ENCODE measurements at places on chromosomes 16 and 17.

DNA sequence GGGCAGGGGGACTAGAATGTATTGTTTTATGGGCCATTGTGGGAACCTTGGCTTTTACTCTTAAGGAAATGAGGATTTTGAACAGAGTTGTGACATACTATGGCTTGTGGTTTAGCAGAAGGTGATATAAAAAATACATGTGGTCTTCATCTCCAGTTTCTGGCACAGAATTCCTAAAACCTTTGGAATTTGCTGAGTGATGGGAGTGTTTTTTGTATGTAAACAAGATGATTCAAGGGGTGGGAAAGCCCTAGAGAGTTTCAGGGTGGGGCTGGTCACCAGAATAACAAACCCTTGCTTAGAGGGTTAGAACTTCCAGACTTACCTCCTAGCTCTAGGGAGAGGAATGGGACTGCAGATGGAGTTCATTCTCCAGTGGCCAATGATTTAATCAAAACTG is 316.1 kb downstream of the PHKB start:
- DNase-seq = peak; percentile 37

DNA sequence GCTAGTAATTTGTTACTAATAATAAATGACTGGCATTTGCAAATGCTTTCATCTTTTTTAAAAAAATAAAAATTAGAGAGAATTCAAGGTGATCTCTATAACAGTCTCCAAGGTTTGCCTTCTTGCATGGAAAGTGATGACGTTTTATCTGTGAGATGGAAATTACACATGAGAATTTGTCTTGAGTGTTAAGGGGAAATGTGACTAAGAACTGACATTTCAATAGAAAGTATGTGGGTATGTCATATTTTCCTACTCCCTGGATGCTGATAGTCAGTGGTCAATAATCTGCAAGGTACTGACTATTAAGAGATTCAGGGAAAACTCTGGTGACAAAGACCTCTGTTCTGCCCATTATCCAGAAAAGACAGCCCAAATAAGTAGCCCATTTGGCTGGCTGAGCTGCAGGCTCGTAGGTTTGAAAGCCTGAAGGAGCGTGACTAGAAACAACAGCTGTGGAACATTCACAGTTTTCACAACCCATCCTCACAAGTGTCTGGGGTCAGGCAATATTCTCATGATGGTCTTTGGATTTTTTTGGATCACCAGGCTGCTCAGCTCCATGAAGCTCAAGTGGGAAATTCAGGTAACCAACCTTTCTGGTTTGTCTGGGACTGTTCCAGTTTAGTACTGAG is 49.7 kb upstream of the WSCD1 start:
- DNase-seq = no peak

GRCh38 chr16:55498101-55498500 is 10.8 kb upstream of the LPCAT2 start:
- DNase-seq = no peak

DNA sequence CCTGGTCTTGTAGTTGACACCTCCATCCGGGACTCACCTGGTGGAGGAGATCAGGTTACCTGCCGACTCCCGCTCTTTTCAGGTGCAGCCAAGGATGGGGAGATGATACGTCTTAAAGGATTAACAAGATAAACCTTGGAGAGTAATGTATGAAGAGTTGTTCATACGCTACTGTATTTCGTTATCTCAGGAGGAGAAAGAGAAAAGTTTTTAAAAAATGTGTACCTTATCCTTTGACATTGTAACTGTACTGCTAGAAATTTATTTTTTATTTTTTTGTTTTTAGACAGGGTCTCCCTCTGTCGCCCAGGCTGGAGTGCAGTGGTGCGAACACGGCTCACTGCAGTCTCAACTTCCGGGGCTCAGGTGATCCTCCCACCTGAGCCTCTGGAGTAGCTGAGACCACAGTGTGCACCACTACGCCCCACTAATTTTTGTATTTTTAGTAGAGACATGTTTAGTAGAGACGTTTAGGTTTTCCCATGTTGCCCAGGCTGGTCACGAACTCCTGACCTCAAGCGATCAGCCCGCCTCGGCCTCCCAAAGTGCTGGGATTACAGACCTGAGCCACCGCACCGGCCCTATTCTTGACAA is 764 bp upstream of the SMURF2 start:
- no peak for DNase-seq

GRCh38 chr17:56186222-56186786 is 33.0 kb downstream of the ANKFN1 start:
- DNase-seq = peak; percentile 96

GRCh38 chr16:53668869-53669268 is 34.8 kb downstream of the RPGRIP1L start:
- no peak for DNase-seq

GRCh38 chr16:13517841-13518240 is 402.1 kb upstream of the ERCC4 start:
- no peak for DNase-seq

GRCh38 chr17:16930571-16931317 is 41.2 kb downstream of the TNFRSF13B start:
- no peak for DNase-seq

- no peak for DNase-seq
Measured at GRCh38 chr17:82291582-82292250, 18.2 kb upstream of the CSNK1D start.

GRCh38 chr17:55116440-55116914 is 147.9 kb downstream of the STXBP4 start:
- no peak for DNase-seq

DNA sequence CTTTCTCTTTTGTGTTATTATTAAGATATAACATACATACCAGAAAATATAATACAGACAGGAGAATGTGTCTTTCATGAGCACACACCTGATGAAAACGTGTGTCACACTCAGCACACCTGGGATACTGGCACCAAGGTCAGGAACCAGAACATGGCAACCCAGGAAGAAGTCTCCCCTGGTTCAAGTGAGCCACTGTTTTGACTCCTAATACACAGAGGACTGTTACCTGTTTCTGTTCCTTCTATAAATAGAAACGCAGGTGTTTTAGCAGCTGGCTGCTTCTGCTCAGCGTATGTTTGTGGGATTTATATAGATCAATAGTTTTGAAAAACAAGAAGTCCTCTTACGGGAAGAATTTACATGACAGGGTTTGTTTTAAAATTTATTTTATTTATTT is 3.5 kb downstream of the SEC14L1 start:
- DNase-seq = no peak

DNA sequence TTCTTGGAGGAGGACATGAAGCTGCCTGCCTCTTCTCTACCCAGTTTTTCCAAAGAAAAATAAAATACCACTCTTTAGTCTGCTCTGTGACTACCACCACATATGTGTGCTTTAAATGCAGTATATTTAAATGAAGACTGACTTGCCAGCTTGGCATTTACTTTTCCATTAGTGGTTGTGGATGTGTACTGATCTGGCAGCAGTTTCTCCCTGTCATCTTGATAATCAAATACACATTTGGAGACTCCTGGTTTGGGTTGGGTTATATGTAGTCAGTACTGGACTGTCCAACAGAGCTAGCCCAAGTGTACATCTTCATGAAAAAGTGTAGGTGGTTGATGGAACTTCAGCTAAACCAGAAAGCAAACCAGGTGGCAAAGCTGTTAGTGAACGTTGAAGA is 19.9 kb downstream of the COX10 start:
- DNase-seq = peak; percentile 50

DNA sequence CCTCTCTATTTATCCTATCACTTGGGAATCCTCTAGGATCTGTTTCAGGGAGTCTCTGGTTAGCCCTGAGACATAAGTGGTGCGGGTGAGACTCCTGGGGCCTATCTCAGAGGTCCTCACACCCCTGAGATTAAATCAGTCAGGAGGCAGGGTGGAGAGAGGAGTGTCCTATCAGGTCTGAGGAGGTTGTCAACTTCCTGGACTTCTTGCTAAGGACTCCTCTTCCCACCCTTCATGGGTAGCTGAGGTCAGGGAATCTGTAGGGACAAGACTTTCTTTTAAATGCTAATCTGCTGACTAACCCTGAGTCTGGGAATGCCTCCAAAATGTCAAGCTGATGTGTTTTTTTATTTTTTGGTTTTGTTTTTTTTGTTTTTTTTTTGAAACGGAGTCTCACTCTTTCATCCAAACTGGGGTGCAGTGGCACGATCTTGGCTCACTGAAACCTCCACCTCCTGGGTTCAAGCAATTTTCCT is 6.6 kb upstream of the ARMC5 start:
- peak; percentile 97 for DNase-seq

DNA sequence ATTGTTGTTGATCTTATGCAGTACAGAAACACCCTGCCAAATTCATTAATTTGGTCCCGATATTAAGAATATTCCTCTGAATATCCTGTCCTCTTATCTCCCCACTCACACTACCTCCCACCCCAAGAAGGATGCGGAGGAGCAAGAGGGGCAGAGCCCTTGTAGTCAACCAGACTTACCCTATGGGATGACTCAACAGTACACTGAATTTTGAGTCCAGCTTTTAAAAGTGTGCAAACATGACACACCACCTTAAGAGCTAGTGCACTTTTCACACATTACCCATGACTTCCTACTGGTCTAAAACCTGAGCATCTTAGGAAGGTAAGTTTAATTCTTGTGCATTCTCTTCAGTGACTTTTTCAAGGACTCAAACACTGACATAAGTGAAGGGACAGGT is 9.5 kb downstream of the USP22 start:
- DNase-seq = peak; percentile 25

- DNase-seq = no peak
Measured at GRCh38 chr17:66829883-66830282, 5.0 kb upstream of the CACNG5 start.

GRCh38 chr16:21250072-21250923 is 16.8 kb downstream of the ANKS4B start:
- DNase-seq = no peak

DNA sequence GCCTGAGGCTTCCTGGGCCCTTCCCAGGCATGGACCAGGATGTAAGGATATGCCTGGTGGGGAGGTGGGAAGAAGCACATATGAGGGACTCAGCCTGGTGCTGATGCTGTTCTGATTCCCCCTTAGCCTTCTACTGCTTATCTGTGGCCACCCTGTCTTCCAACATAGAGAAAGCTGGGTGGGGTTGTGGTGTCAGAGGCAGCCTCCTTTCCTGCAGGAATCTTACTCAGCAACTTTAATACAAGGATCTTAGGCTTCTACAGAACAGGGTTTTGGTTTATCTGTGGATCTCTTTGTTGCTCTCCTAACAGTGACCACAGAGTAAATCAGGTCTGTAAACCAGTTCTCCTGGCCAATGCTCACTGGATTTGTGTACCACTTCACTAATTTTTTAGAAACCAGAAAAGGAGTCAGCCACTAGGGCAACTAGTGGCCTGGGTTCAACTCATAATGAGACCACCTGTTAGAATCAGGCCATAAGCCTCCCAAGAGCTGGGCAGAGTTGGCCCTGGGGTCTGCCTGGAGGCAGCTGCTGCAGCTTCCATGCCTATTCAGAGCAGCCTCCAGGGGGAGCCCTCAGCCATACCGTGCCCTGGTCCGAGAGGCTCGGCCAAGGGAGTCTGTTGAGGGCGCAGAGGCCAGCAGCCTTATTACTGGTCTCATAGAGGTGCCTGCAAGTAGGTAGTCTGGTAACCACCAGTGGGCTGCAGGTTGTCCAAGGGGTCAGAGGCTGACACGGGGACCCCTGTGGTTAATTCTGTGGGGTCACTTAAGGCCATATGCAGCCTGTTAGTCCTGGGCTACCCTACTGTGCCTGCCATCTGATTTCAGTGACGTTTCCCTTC is 7.1 kb downstream of the HAS3 start:
- peak; percentile 51 for DNase-seq

- no peak for DNase-seq
Measured at GRCh38 chr16:87131996-87132345, 185.2 kb downstream of the C16orf95 start.

- DNase-seq = peak; percentile 73
Measured at GRCh38 chr16:21088646-21089538, 61.8 kb downstream of the DNAH3 start.

GRCh38 chr16:66457888-66458287 is 30.8 kb downstream of the BEAN1 start:
- peak; percentile 63 for DNase-seq

GRCh38 chr16:1696863-1697262 is 9.1 kb upstream of the MAPK8IP3 start:
- DNase-seq = peak; percentile 38

- no peak for DNase-seq
Measured at GRCh38 chr17:13775450-13775849, 173.7 kb upstream of the HS3ST3A1 start.

DNA sequence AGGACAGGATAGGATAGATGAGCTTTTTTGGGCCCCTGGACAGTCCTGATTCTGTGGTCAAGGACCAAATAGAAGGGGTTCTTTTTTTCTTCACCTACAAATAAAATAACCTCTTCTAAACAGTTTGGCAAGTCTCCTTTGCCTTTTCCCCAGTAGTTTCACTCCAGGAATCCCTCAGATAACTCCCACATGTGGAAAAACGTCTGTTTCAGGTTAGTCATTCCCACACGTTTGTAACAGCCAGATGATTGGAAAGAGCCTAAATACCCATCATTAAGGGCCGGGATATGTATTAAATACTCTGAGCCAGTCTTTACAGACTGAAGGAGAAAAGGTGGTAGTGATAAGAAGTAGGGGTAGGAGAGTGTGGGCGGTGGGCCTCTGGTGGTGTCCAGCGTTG is 58.3 kb downstream of the PLD6 start:
- peak; percentile 12 for DNase-seq

DNA sequence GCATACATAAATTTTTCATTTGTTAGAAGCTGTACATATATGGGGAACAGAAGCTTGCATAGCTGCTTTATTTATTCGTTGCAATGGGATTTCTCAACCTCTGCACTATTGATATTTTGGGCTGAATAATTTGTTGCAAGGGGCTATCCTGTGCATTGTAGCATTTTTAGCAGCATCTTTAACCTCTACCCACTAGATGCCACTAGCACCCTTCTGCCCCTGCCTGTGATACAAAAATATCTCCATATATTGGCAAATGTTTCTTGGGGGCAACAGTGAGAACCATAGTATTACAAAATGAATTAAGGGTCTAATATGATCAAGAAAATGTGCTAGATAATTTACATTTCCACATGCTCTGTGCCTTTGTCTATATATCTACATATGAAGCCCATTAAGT is 1401.0 kb downstream of the CDH11 start:
- DNase-seq = peak; percentile 1

GRCh38 chr16:86101137-86101896 is 202.4 kb downstream of the IRF8 start:
- DNase-seq = no peak

- DNase-seq = no peak
Measured at GRCh38 chr16:27287887-27288286, 19.3 kb upstream of the NSMCE1 start.

- no peak for DNase-seq
Measured at GRCh38 chr17:19705771-19706770, 10.3 kb downstream of the SLC47A2 start.

DNA sequence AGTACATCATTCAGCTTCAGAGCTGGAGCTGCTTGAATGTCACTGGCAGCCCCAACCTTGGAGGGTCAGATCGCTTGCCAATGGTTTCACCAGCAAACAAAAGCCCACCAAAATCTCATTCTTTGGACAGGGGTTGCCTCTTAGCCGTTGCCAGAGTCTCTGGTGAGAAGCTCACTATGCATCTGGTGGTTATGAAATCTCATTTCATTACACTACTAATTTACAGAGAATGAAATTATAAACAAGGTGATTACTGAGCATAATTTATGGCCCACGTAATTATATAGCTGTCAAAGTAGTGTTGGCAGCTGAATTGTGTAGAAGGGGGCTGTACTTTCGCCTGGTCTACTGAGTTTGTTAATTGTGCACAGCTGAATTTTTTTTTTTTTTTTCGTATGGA is 688.9 kb upstream of the KIF2B start:
- DNase-seq = no peak

- DNase-seq = no peak
Measured at GRCh38 chr16:29849505-29849904, 13.5 kb downstream of the CDIPT start.

GRCh38 chr17:49878931-49879904 is 31.3 kb upstream of the TAC4 start:
- DNase-seq = no peak
